Activated T-cell treated with anti-CD3 and anti-CD28 coated beads, Interleukin-2, amount 50 U/mL, for 4 hours (primary cell): ENCODE measurements at places on chromosomes 2 and 18. TPM values are rescaled to one million over a fixed set of nuclear protein-coding genes. Genes with fewer than 3 reads are reported as not detected.

DNA sequence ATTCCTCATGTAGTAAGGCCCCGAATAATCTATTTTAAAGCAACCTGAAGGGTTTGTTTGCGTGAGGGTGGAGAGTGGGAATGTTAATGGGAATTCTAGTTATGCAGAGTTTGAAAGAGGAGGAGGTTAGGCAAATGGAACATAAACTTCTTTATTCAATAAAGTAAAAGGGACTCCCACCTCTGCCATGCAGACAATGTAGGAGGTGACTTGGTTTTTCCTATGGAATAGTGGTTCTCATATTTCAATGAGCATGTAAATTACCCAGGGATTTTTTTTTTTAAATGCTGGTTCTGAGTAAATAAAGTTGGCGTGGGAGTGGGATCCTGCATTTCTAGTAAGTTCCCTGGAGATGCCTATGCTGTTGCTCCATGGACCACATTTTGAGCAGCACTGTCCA, 367.9 kb downstream of the THSD7B start:
- DNase-seq, result no peak

DNA sequence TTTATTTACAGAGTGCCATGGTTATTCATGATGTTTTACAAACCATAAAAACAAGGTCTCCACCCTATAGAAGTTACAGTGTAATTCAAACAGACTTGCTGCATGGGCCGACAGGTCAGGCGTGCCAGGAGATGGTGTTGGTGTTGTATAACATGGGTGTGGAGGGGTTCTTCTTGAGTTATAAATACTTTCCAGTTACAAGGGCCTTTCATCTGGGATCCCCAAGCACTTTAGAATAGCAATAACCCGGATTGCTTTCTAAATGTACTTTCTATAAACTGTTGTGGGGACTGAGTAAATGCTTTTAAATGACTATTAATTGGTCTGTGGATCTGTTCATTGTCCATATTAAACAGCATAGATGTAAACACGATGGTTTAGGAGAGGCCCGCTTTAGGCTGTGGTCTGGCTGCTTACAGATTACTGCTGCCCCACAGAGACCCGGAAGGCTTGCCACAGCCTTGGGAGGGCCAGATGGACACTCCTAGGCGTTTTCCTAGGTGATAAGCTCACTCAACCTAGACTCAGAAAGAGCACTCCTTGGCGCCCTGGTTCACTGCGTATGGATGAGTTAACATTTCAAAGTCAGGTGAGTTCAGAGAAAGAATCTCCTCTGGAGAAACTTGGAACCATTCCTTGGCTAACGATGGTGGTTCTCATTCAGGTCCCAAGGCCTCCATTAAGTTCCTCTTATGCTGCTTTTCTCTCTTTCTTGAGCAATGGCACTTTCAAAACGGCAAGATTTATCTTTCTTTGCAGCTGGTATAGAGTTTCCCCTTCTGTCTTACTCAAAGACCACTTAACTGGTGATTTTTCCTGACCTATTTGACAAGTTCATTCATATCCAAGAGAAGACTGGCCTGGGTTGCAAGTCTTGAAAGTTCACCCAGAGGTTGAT, 3.6 kb upstream of the KIAA2012 start:
- DNase-seq, result no peak

GRCh38 chr18:77776104-77776503, 526.5 kb downstream of the GALR1 start:
- DNase-seq, result no peak

- DNase-seq, result no peak
These were observed 73.0 kb downstream of the COMMD1 start for GRCh38 chr2:61978522-61978921.

DNA sequence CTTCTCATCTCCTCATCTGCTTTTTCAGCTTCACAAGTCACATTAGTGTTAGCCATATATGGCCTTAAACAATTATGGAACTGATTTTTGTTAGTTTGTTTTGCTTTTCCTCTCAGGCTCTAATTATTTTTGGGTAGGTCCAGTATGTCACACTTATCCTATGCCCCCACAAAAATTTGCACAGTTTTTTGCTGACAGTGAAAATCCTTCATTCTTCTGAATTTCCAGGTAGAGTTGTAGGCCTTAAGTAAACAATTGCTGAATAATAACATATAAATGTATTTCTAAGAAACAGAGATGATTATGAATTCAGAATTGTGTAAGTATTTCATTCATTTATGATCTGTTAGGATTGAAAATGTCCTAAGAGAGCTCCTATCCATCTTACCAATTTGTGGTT, 8.6 kb upstream of the SERPINB10 start:
- DNase-seq, result no peak

- DNase-seq, result no peak
These were observed 119.4 kb downstream of the COPS8 start for GRCh38 chr2:237205043-237205541.

DNA sequence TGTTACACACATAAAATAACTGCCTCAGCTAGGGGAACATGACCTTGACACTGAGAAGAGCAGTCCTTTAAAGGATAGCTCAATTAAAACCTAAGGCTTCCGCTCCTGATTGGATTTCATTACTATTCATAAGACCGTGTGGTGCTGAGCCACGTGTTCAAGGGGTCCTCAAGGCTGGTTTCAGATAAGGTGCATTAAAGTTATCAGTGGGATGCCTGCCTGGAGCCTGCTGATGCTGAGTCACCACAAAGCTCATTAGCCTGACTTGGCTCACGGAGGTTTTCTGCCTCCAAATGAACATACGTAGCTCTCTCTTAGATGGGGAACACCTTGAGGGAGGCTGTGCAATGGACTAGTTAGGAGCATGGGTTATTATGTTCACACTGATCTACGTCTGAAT, 518.9 kb downstream of the TDRD15 start:
- DNase-seq, result no peak

DNA sequence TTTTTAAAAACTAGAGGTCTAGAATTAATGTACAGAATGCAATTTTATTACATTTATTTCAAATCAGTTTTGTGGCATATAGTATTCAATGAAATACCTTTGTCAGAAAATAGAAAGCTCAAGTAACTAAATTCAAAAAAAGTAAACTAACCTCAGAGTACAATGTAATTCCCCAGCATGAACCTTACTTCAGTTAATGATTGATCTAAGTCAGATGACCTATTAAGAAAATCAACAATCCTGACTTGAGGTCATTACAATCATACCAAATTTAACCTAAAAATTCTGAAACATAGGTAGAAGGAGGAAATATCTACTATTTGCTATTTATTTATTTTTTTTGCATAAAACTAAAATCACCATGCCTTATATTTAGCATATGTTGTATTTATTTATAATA, 142.9 kb downstream of the CCDC102B start:
- no peak for DNase-seq

GRCh38 chr18:65411061-65411460, 339.8 kb upstream of the CDH7 start:
- DNase-seq, result no peak

- DNase-seq, result no peak
These were observed 498.2 kb downstream of the PTPRM start for GRCh38 chr18:8065284-8065683.

- DNase-seq, result peak; percentile 24
These were observed 78.8 kb upstream of the GAREM1 start for GRCh38 chr18:32549248-32550110.

Gene PLCD4
- total RNA-seq, result 0.05 TPM

Gene AOX1
- total RNA-seq, result 0.71 TPM

Gene OSBPL1A
- total RNA-seq, result 2.7 TPM

Gene ARHGAP25
- 48.6 TPM for total RNA-seq

Gene MC5R
- not detected for total RNA-seq

Gene BCL2
- 66.6 TPM for total RNA-seq

Gene RGPD8
- total RNA-seq, result 14.0 TPM

Gene TEX44
- not detected for total RNA-seq
